GM10248 (cell line): ENCODE measurements at places on chromosomes 1 and 21.

DNA sequence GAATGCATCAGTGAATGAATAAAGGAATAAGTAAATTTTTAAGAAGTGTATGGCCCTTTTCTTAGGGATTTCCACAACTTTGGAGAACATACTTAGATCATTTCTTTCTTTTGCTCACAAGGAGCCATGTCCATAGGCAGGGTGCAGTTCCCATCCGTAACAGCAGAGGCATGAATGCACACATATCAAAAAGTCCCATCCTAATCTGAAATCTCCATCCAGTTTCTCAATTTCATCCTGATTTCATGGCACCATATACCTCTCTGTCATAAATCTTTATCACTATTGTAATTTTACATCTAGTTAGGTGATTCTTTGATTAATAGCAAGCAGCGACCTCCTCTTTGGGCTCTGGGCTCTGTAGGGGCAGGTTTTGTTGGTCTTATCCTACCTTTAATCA lies 359.2 kb downstream of the RRAGC start:
- no peak for DNase-seq

GRCh38 chr1:205626216-205626615 lies 5.6 kb downstream of the ELK4 start:
- no peak for DNase-seq

GRCh38 chr1:59290193-59290949 lies 6.5 kb upstream of the FGGY start:
- peak; percentile 58 for DNase-seq

- DNase-seq = no peak
These were observed 21.3 kb downstream of the DUSP10 start for GRCh38 chr1:221720545-221720944.

DNA sequence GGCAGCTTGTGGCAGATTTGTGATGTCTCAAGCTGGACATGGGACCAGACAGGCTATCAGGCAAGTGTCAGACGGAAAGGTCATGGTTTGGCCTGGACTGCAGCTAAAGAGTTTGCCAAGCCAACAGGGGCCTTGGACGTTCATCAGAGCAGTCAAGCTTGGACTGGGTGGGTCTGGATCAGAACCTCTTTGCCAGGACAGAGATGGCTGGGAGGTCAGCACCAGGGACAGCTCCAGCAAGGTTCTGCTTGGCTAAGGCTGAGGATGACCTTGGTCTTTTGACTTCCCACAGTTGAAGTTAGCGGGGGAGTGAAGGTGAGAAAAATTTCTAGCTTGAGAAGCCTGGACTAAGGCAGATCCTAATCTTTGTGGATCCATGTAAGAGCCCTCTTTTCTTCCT lies 68.1 kb downstream of the GRIK3 start:
- DNase-seq = no peak

DNA sequence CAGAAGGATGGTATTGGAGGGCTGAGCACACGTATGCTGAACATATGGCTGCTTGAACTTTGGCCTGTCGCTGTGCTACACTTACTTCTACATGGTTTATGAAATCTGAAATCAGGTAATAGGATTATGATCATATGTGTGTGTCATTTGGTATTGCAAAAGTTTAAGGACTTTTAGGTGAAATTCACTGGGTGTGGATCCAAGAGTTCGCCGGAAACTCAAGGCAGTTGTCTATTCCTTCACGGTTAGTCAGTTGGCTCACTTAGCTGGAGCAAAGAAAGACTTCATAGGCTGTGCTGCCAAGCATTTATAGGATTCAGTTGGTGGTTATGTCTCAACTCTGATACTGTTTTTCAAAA lies 927 bp downstream of the UAP1 start:
- no peak for DNase-seq

- DNase-seq = no peak
These were observed 454 bp downstream of the CORT start for GRCh38 chr1:10450156-10450814.

- DNase-seq = no peak
These were observed 728.5 kb upstream of the B3GALT2 start for GRCh38 chr1:193914871-193915270.

GRCh38 chr1:214050513-214051401 lies 63.0 kb downstream of the PROX1 start:
- DNase-seq = no peak

GRCh38 chr1:19650416-19651140 lies 6.5 kb downstream of the NBL1 start:
- no peak for DNase-seq

- DNase-seq = no peak
These were observed 34.5 kb upstream of the ATP2B4 start for GRCh38 chr1:203592156-203592555.

- peak; percentile 81 for DNase-seq
These were observed 5.8 kb downstream of the PERM1 start for GRCh38 chr1:975896-976683.

- no peak for DNase-seq
These were observed 25.2 kb downstream of the NHLH2 start for GRCh38 chr1:115815694-115816093.

GRCh38 chr1:2174348-2175054 lies 20.1 kb downstream of the FAAP20 start:
- peak; percentile 82 for DNase-seq

GRCh38 chr1:78682496-78682895 lies 32.9 kb downstream of the IFI44 start:
- no peak for DNase-seq

- no peak for DNase-seq
These were observed 123.1 kb downstream of the MATN1 start for GRCh38 chr1:30600258-30600657.

GRCh38 chr1:12480748-12481362 lies 137.2 kb downstream of the DHRS3 start:
- DNase-seq = no peak

DNA sequence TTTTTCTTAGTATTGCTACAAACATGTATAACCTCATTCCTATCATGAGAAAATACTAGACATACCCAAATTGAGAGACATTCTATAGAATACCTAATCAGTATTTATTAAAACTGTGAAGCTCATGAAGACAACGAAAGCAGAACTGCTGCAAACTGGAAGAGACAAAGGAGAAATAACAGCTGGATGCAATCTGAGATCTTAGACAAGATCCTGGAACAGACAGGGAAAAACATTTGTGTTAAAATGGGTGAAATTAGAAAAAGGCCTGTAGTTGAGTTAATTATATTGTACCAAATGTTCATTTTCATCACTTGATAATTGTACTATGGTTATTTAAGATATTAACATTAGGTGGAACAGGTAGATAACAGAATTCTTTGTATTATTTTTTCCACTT lies 392.0 kb downstream of the PLPP3 start:
- DNase-seq = no peak

- no peak for DNase-seq
These were observed 19.5 kb downstream of the AK2 start for GRCh38 chr1:33017175-33017574.

GRCh38 chr1:236716160-236716559 lies 29.9 kb downstream of the ACTN2 start:
- DNase-seq = no peak

DNA sequence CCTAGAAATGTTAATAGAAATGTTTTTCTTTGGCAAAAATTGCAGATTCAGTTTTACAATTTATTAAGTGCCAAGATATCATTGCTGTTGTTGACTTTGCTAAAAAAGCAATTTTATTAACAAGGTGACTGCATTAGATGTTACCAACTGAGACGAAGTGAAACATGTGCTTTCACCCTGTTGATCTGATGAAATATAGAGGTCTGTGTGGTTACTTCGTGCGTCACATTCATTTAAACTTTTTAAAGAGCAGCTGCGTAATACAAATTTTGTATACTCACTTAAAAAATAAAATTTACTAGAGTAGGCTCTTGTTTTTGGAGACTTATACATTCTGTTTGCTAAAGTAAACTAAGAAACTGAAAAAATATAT lies 465.7 kb downstream of the USP25 start:
- no peak for DNase-seq

DNA sequence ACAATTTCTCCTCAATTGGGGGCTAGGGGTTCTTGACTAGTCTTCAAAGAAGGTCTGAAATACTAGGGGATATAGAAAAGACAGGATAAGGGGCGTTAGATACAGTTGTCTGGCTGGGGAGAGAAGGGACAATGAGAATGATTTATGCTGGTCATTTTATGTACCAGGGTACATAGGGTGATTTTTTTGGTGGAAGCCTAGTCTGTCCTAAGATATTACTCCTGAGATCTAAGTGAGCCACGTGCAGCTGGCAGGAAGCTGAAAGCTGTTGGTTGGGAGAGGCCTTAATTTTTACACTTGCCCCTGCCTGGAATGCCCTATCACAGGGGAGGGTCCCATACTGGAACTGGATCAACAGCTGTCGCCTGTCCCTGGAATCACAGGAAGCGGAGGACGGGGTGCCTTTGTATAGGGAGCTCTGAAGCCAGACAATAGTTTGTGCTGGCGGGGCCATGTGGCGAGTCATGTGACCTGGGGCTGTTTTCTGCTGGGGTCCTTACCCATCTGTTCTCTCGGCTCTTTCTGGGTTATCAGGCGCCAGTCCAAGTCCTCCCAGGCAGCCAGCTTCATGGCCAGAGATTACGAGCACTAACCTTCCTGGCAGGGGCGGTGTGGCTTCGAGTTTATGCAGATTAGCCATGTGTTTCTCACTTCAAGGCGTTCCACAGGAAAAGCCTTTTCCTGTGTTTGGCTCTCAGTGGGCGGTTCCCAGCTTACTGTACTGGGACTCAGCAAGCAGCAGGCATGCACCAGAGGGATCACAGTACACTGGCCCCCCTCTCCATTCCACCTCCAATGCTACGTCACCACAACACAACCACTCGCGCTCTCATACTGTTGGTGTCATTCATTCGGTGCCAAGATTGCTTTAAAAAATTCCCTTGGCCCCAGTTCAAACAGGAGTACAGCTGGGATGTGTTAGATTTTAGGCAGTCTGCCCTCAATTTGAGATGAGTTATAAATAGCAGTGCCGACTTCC lies 27.5 kb downstream of the ARID1A start:
- DNase-seq = peak; percentile 28

GRCh38 chr1:221783437-221783836 lies 41.5 kb upstream of the DUSP10 start:
- DNase-seq = no peak

- no peak for DNase-seq
These were observed 251.2 kb upstream of the POU3F1 start for GRCh38 chr1:38297842-38298241.
